ENCODE measurements at places on chromosomes 7 and 10.

DNA sequence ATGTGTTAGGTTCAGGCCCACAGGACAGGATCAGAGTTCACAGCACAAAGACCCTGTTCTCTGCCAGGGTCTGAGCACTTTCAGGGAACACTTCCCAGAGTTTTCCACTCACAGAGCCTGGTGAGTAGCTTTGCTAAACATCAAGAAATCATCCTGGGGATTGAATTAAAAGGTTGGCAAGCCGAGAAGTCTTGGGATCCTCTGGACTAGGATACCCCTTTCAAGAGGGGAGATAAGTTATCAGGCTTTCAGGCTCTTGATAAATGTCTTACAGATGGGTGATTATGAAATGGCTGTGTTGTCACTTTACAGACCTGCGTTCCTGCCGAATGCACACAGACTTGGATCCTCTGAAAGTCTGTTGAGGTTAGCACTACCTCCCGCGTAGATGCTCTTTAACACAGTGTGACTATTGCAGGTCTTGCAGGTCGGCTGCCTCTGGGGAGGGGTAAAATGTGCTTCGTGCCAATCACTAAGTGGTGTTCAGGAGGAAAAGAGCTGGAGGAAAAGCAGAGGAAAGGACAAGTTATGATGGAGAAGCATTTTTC is 473.5 kb upstream of the AKR1E2 start:
- DNase-seq, result no peak

- DNase-seq, result no peak
Observed at GRCh38 chr7:3218411-3219225, 82.4 kb upstream of the SDK1 start.

DNA sequence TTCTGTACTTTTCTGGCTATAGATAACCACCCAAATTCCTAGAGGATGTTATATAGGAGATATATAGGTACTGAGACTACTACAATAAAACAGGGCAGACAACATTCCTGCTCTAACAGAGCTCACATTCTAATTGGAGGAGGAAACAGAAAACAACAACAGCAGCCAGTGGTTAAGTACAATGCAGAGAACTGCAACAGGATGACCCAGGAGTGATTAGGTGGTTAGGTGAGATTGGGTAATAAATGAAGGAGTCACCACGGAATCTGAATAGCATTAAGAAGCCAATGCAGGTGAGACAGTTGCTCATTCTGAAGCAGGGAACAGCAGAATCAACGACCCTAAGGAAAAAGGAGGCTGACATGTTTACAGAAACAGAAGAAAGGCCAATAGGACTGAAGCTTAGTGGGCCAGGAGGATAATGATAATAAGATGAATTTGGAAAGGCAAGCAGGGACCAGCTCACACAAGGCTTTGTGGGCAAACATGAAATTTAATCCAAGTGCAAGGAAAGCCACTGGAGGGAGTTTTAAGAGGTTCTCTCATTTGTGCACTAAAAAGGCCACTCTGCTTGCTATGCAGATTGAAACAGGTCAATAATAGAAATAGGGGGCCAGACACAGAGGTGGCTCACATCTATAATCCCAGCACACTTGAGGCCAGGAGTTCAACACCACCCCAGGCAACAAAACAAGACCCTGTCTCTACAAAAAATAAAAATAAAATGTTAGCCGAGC is 16.9 kb upstream of the REEP3 start:
- DNase-seq, result no peak

GRCh38 chr10:34587680-34588019 is 227.4 kb downstream of the PARD3 start:
- no peak for DNase-seq

- DNase-seq, result no peak
Observed at GRCh38 chr7:76051840-76052239, 3.9 kb downstream of the MDH2 start.

DNA sequence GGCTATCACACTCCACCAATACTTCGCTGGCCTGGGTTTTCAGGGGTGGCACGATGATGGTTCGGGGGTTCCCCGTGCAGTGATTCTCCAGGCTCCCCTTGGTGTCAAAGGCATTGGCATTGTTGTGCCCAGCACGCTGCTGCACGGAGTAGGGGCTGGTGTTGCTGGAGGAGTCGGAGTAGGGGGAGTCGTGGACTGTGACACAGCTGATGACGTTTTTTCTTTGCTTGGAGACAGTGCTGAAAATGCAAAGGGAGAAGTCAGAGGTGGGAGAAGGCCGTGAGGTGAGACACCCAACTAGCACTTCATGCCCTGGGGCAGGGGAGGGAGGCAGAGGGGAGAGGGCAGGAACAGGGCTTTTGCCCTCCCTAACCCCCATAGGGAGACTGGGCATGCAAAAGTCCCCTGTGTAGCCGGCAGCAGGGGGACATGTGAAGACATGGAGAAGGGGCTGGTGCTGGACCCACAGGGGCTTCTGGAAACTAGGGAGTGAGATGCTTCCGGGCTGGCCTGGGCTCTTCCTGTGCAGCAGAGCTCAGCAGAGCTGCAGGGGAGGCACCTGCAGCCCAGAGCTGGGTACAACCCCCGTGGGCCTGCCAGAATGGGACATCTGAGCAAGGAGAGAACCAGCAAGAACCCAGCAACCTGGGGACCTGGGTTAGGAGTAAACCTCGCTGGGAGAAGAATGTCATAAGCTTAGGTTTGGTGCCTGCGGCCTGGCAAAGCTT is 60.5 kb downstream of the CLEC2L start:
- no peak for DNase-seq

DNA sequence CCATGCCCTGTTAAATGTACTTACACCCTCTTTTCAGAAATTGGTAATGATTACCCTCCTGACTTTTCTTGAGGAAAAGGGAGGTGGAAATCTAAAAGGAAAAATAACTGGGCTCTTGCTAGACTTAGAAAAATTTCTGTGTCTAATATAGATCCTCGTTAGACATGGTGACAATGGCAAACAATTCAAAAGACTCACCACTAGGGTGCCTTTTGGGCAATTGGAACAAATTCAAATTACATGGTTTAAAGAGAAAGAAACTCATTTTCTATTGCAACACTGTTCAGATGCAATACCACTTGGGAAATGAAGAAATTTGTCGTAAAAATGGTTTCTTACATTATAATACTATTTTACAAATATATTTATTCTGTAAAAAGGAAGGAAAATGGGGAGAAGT is 950.1 kb downstream of the GRM8 start:
- DNase-seq, result no peak
